ENCODE measurements at places on chromosomes 5 and 9.

DNA sequence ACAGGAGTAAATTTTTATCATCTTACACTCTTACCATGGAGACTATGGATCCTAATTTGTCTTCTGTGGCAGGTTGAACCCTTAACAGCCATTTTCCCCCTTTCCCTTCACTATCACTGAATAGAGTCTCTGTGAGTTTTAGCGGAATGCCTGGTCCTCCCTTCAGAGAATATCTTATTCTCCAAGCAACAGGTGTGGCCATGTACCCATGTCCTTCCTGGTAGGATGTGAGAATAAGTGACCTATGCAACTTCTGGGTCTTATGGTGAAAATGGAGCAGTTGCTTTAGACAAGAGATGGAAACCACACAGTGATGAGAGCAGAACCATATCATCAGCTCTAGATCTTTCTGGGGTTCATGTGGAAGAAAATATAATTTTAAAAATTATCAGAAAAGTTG is 312.6 kb downstream of the MCTP1 start:
- DNase-seq = no peak

- no peak for DNase-seq
Measured at GRCh38 chr9:134216449-134216951, 52.1 kb upstream of the RNU6ATAC start.

DNA sequence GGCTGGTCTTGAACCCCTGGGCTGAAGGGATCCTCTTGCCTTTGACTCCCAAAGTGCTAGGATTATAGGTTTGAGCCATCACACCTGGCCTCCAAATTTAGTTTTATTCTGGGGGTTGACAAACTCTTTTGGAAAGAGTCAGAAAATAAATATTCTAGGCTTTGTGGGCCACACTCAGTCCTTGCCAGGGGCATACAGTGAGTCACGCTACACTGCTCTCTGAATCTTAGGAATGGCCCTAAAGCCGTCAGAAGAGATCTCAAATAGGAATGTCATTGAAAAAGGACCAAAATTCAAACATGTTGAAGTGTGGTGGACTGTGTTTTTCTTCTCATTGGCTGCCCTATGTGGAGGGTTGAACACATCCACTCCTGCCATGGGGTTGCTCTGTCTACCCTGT is 127.7 kb upstream of the BASP1 start:
- no peak for DNase-seq

GRCh38 chr5:178398901-178399700 is 166.5 kb upstream of the PHYKPL start:
- no peak for DNase-seq

DNA sequence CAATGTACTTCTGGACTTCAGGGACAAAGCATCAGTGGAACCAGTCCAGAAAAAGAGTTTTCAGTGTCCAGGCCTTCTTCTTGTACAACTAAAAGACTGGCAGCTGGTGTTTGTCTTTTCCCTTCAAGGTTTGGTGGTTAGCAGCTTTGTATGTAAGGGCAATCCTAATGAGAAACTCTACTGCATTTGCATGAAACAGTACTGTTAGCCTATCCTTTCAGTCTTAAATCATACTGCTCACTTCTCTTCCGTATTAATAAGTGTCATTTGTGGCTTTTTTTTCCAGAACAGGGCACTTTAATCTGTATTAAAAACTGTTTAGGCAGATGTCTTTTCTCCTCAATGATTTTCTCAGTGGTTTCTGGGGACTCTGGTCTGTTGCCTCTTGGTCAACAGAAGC is 48.9 kb downstream of the FAM174A start:
- no peak for DNase-seq

GRCh38 chr9:97857606-97858392 is 4.8 kb downstream of the FOXE1 start:
- DNase-seq = no peak

DNA sequence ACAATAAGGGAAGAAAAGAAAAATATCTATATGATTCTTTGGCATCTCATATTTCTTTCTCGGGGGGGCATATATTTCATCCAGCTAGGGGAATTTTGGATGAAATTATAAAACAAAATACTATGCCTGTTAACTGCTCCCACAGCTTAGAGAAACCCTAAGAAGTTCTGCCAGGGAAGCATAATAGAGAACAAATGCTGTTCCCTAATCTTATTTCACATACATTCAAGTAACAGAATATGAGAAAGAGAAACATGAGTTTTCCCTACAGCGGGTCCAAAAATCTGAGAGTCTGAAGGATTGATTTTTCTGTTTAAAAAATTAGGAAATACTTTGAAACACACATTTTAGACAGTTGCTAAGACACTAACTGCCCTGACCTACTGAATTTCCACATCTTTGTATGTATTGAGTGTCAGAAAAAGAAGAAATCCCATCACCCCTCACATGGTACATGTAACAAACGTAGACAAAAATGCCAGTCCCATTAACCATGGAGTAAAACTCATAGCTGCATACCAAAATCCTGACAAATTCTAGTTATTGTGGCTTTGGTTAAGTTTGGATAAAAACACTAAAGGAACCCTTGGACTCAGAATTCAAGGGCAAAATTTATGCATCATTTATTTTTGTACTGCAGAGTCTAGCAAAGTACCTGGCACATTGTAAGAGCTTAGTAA is 620.2 kb upstream of the DMAC1 start:
- no peak for DNase-seq

DNA sequence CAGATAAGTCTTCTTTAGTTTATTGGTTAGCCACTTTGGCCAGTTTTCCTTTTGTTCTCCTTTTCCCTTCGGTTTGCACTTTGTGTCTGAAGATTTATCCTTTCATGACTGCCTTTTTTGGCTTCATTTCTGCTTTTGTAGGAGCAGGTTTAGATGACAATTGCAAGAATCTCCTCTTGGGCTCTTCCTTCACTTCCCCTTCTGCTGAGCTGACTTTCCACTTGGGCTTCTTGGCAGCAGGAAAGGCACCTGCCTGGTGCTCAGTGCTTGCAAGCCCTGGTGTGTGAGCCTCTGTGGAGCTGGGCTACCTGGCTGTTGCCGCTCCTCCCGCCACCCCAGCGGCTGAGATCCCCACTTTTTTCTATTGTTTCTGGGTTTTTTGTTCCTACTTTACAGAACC is 7.3 kb downstream of the CCDC112 start:
- DNase-seq = no peak

- no peak for DNase-seq
Measured at GRCh38 chr9:76289703-76290102, 104.5 kb downstream of the RFK start.

DNA sequence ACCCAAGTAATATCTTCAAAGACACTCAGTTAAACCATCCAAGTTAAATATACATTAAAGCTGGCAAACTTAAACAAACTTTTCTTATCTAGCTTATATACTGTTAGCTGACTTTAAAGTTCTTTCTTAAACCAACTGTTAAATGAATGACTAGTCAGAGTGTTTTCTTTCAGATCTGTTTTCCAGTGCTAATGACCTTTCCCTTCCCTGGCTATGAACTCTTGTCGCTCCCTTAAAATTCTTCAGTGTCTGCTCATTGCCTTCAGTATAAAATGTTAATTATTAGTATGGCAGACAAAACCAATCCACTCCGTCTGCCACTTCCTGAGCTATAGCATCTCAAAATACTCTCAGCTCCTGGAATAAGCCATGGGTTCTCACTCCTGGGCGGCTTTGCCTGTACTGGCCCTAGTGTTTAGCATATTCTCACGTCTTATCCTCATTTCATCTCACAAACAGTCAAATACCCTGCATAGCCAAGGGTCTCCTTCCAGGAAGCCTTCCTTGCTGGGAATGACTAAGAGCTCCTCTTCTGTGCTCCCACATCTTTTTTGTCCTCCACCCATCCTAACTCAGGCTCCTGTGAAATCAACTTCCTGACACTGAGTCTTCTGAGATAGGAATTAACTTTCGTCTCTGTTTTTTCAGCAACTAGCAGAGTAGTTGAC is 87.7 kb downstream of the VCAN start:
- DNase-seq = no peak

- no peak for DNase-seq
Measured at GRCh38 chr5:150557509-150557872, 49.6 kb downstream of the NDST1 start.

DNA sequence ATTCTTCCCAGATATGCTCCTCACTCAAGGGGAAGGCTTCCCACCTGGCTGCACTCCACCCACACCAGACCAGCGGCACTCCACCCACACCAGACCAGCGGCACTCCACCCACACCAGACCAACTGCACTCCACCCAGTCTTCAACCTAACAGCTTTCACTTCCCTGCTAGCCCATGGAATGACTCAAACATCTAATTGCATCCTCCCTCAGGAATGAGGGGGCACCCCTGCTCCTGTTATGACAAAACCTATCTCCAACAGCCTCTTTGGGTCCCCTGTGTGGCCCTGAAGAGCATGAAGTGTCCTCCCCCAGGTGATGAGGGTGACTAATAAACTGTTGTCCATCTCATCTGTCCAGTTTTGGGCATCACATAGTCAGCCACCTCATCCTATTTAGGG is 556.6 kb upstream of the TUSC1 start:
- DNase-seq = no peak
